Glomerular endothelial cell (primary cell): ENCODE measurements at places on chromosomes 4 and X. TPM values are rescaled to one million over a fixed set of nuclear protein-coding genes. Genes with fewer than 3 reads are reported as not detected.

MAGEB10 gene
- not detected in 2 replicates for total RNA-seq

- DNase-seq, result no peak
Measured at GRCh38 chr4:40196724-40197281, at the start of gene RHOH. Gene RHOH, plus strand, starts transcription at chr4:40197031. Its CDS starts 46,356 bp downstream, at chr4:40243387.

DNA sequence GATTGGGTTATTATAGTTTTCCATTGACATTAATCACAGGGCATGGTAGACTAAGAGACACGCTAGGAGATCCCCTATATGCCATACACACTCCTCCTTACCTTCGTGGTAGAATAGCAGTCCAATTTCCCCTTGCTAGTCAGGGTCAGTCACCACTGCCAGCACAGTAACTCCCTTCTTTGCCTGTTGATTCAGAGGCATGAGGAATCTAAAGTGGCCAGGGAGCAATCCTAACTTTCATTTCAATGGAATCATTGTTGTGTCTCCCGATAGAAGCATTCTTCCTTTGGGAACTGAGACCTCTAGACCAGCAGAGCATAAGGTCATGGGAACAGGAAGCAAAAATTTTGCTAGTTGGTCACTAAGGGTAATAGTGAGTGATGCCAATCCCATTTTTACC is 51.1 kb downstream of the COL25A1 start:
- no peak for DNase-seq

DNA sequence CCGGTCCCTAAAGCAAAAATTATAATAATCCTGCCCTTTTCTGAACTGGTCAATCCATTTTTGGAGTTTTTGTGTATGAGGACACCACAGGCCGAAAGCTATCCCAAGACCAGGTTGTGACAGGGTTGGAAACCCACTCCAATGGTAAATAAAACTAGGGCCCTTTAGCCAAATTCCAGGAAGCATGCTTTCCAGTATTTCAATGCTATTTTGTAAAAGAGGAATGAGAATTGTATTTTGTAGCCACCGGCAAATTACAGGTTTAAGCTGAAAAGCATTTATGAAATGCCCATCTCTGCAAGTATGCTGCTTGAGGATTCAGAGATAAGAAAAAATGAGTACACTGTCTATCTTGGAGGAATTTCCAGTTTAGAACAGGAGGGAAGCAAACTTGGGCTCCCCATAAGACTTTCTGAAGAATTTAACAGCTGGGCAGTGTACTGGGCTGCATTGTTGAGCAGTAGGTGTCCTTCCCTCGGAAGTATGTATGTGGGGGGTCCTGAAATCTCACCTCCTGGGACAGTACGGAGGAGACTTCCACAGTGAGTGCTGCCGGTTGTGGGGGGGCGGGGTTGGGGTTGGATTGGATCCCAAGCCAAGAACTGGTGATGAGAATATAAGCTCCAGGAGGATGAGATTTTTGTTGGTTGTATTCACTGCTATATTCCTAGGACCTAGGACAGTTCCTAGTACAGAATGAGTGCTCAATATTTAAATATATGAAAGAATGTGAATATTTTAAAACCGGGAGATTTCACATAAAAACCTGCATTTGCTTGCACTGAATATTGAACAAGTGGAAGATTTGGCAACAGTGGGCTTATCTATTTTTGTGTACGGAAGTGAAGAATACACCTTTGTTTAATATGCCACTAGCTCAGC is 26.8 kb downstream of the OCIAD2 start:
- no peak for DNase-seq

ZNF732 gene
- total RNA-seq, result 0.05 and 1.1 TPM in 2 replicates

GRCh38 chrX:41708486-41708885 is 15.5 kb upstream of the GPR82 start:
- DNase-seq, result no peak

DNA sequence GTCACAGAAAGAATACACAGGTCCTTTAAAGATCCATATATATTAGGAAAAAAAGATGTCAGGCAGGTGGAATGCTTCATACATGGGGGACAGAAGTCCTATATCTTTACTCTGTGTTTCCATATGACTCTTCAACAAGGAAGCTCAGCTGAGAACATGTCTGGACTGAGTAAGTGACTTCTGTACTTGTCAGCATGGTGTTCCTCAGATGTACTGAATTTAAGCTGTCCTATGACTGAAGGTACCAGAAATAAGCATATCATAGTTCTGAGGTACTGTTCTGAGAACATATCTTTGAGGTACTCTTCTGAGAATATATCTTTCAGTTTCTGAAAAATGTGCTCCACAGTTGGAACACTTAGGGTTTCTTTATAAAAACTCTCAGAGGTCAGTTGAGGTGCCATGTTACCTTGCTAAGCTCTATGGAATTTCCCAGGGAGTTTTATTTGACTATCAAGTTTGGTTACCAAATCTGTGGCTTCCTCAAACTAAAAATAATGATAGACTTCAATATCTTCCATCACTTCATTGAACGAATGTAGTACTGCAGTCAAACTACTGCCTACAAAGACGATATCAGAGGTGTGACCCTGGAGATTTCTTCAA is 597.2 kb upstream of the GNPDA2 start:
- no peak for DNase-seq

CSAG2 gene
- total RNA-seq, result not detected in 2 replicates

DNA sequence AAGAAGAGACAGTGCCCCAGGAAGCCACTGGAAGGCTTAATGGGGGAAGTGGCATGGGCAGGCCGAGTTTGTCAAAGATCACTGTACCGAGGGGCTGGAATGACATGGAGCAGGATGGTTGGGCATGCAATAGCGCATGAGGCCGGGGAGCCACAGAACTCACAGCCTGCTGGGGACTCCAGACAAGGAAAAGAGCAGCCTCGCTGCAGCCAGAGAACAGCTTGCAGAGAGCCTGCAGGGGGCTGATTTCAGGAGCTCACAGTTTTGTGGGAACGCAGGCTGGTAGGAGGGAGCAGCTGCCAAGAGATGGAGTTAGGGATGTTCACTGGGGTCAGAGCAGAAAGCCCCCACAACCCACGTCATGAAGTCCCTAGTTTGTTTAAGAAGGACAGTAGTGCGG is 45.4 kb downstream of the STOX2 start:
- DNase-seq, result no peak

- DNase-seq, result no peak
Measured at GRCh38 chrX:68041110-68041509, 392.2 kb downstream of the OPHN1 start.

- no peak for DNase-seq
Measured at GRCh38 chr4:38670939-38671591, 7.1 kb downstream of the KLF3 start.

DNA sequence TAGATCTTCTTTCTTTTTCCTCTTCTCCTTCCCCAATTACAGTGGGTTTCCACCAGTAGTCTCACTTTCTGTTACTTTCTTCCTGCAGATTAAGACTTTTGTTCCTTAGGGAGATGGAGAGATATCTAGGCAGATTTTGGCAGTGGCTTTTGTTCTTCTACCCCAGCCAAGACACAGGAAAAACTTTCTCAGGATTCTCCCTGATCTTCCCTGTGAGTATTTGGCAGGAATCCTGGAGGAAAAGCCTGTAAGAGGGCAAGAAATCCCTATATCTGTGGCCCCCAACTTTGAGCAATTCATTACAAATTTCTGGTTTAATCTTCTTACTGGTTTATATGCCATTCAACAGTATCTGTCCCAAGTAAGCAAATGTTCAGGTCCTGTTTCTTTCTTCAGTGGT is 21.9 kb downstream of the SLC9A7 start:
- no peak for DNase-seq

DNA sequence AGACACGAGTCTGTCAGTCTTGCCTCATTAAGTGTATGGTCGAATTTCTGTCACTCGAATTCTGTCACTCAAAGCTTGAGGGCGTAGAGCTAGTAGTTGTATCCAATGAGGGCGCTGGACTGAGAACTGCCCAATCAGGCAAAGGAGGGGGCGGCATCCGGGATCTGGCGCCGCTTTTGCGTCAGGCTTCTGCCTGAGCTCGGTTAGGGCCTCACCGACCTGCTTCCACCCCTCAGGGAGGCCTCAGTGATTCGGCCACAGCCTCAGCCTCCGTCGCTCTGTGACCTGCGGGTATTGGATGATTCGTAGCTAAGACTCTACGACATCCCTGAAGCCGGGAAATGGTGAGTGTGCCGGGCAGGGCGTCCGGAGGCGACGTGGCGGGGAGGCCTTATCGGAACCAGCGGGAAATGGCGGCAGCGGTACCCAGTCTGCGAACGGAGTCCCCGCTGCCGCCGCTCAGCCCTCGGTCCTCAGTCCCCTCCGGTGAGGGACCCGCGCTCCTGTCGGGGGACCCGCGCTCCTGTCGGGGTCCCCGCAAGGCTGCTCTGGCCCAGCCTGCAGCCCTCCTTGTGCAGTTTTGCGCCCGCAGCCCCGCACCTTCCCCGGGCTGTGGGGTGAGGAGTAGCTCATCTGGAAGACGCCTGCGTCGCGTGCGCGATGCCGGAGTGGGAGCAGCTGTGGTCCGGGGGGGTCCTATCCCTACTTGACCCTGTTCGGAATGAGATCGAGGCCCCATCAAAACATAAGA is 88.3 kb downstream of the ZNF718 start:
- DNase-seq, result peak; percentile 51

DNA sequence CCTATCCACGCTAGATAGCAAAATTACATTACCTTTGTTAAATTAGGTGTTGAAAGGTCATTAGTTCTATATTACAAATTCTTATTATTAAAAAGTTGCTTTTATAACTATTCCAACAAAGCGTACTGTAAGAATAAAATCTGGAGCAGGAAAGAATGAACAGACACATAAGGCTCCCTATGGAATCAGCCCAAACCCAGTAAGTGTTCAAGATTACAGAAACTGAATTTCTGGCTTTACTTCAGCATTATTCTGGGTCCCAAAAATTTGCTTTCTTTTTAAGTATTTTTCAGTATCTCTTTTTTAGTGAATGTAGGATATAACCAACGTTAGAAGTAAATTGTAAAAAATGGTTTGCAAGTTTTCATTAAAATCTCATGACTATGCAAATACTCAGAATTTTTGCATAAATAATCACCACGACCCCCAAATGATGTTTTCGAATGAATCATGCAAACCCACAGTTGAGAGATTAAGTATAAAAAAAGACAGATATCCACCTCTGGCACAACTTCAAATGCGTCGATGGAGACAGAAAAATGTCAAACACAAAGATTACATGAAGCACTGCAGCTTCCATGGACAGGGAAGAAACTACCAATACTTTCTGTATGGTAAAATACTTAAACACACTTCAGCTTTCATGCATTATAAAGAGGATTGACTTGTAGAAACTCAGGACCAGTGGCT is 238.5 kb downstream of the RASL11B start:
- no peak for DNase-seq

DNA sequence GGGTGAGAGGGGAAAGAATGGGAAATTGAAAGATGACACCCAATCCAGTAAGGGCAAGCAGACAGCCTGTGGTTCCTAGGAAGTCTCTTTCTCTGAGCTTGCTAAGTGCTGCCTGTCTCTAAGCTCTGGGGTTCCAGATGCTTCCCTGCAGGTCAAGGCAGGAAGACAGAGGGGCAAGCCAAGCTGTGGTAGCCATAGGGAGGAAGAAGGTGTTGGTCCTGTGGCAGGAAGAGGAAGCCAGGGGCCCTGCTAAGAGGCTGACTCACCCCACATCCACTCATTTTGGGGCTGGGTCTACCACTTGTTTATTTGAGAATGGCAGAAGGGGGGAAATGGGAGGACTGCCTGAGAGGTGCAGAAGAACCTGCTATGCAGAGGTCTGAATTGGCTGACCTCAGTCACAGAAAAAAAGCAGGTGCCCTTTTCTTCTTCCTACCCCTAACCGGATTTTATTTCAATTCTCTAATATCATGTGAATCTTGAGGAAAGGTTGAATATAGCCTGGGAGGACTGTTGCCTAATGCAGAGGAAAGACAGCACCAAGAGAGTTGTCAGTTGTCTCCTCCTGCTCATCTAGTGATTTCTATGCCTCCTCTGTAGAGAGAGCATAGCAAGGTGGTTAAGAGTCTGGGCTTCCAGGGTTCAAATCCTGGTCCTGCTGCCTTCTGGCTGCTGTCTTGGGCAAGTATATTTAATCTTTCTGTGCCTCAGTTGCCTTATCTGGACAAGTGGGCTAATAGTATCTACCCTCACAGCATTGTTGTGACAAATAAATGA is 27.4 kb downstream of the HOPX start:
- no peak for DNase-seq

- DNase-seq, result no peak
Measured at GRCh38 chr4:77827343-77827742, 8.2 kb upstream of the CNOT6L start.

DNA sequence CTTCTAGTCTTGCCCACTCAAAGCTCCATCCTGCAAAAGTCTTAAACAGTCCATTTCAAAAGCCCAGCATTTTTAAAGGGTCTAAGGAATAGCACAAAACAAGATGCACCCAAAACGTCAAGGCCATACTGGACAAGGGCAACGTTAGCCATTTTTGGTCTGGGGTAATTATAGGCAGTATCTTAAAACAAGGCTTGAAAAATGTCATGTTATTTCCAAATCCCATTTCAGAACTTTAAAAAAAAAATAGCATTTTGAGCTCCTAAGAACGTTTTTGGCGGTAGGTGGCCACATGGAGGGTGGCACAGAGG is 584 bp upstream of the TMEM165 start:
- DNase-seq, result no peak

ZAR1 gene
- not detected in 2 replicates for total RNA-seq

- DNase-seq, result no peak
Measured at GRCh38 chr4:35252866-35253265, 991.4 kb downstream of the ARAP2 start.

DNA sequence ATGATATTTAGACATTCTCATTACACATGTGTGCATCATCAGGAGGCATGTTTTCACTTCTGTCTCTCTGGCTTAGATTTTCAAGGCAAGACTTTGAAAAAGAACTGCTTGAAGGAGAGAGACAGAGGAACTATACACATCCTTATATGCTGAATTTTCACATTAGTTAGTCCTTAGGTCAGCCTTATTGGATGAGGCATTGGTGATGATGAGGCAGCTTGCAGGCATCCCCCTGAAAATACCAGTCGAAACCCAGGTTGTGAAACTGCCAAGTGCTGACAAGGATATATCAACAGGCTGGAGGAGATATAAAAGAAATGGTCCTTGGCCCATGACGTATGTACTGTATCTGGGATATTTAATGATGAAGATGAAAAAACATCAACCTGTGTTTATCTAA is 297.2 kb upstream of the AADAT start:
- no peak for DNase-seq

DNA sequence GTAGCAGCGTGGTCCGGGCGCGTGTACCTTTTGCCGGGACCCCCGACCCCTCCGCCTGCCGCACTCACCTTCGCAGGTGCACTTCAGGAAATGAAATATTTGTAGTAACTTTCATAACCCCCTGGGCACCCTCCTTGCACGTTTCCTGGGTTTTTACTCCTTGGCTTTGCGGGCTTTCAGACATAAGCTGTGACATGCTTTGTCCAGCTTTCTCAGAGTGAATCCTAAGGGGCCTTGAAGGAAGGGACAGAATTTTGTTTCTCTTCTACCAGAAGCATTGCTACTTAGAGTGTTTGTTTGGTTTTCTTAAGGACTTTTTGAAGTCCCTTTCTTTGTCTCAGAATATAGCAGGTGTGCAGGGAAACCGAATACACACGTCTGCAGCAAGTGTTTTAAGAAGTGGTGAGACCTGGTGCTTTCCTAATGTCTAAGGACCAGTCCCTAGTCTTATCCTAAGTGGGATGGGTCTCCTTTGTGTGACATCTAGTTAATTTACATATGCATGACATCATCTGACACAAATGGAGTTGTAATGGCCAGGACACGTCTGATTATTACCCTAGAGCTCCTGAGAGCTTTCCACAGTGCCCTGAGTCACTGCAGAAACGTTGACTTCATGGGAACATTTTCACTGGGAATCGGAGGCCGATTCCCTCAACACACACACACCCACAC is 1.3 kb downstream of the FAM149A start:
- no peak for DNase-seq

MAGIX gene
- total RNA-seq, result 1.2 and 1.4 TPM in 2 replicates
